ENCODE measurements at places on chromosomes 12 and 14.
A peak's percentile ranks its signal among the peaks of the same experiment; 100 is the strongest.

- no peaks in the 10 kb centered on the region for H3K27me3 ChIP-seq
- 0 out of 2 replicates have a peak overlapping the region, but pooled peaks have one; percentile 93 for H3K4me3 ChIP-seq
- H3K36me3 ChIP-seq: peaks cover 6% of the 10 kb centered on the region
- H3K27ac ChIP-seq: no peak overlapping the region
- no peak for DNase-seq
These were observed 1.7 kb downstream of the TUBA1A start for GRCh38 chr12:49187184-49187583.

DNA sequence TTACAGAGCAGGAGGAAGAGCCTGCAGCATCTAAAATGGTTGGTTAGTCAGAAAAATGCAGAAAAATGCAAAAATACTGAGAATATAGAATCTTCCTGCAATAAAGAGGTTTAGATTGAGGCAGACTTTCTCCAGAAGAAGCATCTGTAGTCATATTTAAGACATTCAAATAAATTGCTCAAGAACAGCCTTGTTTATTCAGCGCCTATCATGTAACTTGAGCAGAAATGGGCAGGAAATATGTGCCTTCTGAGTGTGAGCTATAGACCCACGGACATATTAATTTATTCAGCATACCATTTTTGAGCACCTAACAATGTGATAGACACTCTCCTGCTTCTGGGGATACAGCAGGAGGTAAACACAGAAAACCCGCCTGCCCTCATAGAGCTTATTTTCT lies 102.0 kb upstream of the HIF1A start:
- H3K27me3 ChIP-seq: no peaks in the 10 kb centered on the region
- no peak overlapping the region for H3K27ac ChIP-seq
- H3K36me3 ChIP-seq: no peaks in the 10 kb centered on the region
- no peak overlapping the region for H3K4me3 ChIP-seq
- no peaks in the 10 kb centered on the region for H3K4me1 ChIP-seq
- DNase-seq: no peak

GRCh38 chr12:26692407-26692806 lies 140.6 kb downstream of the ITPR2 start:
- peaks cover 6% of the 10 kb centered on the region for H3K36me3 ChIP-seq
- no peak for DNase-seq
- H3K4me3 ChIP-seq: no peak overlapping the region
- H3K4me1 ChIP-seq: peaks cover 5% of the 10 kb centered on the region
- H3K27ac ChIP-seq: no peak overlapping the region
- H3K27me3 ChIP-seq: no peaks in the 10 kb centered on the region

- H3K27me3 ChIP-seq: no peaks in the 10 kb centered on the region
- H3K4me1 ChIP-seq: no peaks in the 10 kb centered on the region
- H3K4me3 ChIP-seq: no peak overlapping the region
- no peak for DNase-seq
These were observed 975.1 kb downstream of the BCL11B start for GRCh38 chr14:98296895-98297294.

DNA sequence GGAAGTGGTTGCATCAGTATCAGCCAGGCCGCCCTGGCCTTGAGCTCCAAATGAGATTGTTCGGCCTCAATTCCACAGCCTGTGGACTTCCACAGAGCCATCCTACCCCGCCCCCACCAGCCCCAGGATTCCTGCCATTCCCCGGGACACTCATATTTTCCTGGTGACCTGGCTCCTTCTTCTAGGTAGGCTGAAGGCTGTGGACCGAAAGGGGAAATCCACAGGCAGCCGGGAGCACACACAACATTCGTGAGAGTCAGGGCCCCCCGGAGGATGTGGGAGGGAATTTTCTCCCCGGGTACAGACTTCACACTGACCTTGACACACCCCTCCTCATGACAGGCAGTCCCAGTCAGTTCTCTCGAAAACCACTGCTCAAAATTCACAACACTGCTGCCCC lies 39.9 kb downstream of the RIN3 start:
- H3K36me3 ChIP-seq: no peaks in the 10 kb centered on the region
- no peak overlapping the region for H3K4me3 ChIP-seq
- no peaks in the 10 kb centered on the region for H3K4me1 ChIP-seq
- no peak for DNase-seq
- H3K27me3 ChIP-seq: no peaks in the 10 kb centered on the region
- no peak overlapping the region for H3K27ac ChIP-seq

DNA sequence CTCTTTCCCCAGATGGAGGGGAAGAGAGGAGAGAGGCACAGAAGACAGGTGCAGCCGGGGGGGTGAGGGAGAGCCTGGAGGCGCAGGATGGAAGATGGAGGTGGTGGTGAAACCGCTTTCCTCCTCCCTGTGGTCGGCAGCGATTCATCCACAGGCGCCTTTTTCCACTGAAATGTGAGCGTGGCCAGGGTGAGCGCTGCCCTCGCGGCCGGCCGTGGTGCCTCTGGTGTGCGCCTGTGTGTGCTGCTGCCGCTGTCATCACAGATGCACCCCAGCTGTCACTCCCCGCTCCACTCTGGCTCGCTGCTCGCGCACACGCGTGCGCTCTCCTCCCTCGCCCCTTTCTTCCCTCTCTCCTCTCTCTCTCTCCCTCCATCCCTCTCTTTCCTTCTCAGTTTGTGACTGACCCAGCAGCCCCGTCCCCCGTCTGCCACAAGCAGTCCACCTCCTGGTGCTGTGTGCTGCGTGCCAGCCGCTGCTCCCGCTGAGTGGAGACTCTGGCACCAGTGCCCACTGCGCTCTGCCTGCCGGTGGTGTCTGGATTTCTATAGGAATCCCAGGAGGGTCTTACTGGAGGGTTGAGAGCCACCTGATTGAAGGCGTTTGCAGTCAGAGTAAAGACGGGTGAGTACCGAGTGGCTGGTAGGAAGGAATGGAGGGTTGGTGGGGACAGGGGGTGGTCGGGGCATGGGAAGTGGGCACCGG lies at the start of gene LRTM2:
Gene LRTM2 (plus strand): TSS at position 375 of the 705 bp plus-strand sequence. CDS start 7,584 bp downstream, outside the sequence.
- no peak within 1 kb of the TSS for H3K27ac ChIP-seq
- peaks cover 9% of the 10 kb centered on the region for H3K4me1 ChIP-seq
- peaks cover 32% of the 10 kb centered on the region for H3K27me3 ChIP-seq

GRCh38 chr12:26513363-26514043 lies 318.1 kb downstream of the SSPN start:
- no peak overlapping the region for H3K4me3 ChIP-seq
- peaks cover 2% of the 10 kb centered on the region for H3K4me1 ChIP-seq
- H3K27ac ChIP-seq: no peak overlapping the region
- no peak for DNase-seq
- no peaks in the 10 kb centered on the region for H3K36me3 ChIP-seq
- no peaks in the 10 kb centered on the region for H3K27me3 ChIP-seq

- H3K27ac ChIP-seq: no peak overlapping the region
- H3K4me3 ChIP-seq: no peak overlapping the region
- no peaks in the 10 kb centered on the region for H3K36me3 ChIP-seq
- peaks cover 4% of the 10 kb centered on the region for H3K4me1 ChIP-seq
- peaks cover 5% of the 10 kb centered on the region for H3K27me3 ChIP-seq
- no peak for DNase-seq
These were observed 2.8 kb upstream of the MARK3 start for GRCh38 chr14:103382376-103382775.

DNA sequence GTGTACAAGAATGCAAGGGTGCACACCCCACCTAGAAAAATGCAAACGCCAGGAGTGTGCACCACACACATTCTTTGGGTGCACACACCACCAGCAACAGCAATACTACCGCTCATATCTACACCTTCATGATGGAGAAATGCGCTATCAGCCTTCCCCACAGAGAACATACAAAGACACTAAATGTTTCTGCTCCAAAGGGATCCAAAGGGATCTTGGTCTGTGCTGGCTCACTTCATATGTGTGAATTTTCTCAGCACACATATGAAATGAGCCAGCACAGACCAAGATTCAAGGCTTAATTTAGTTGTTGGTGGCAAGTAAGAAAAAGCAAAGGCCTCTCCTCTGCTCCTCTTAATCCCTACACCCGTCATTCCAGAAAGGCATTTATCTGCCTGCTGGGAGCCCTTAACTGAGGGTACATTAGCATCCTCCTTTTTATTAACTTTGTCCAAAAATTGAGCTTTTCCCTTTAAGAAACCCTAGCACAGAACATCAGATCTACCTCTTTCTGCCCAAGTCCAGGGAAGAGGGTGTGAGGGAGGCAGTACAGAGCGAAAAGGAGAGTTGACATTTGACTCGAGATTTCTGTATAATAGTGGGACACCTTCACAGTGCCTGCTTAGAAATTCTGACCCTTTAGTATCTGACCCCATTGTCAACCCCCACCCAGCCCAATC lies 8.3 kb downstream of the BMP4 start:
- H3K4me3 ChIP-seq: no peak overlapping the region
- peaks cover 63% of the 10 kb centered on the region for H3K27me3 ChIP-seq
- no peaks in the 10 kb centered on the region for H3K36me3 ChIP-seq
- peaks cover 19% of the 10 kb centered on the region for H3K4me1 ChIP-seq

GRCh38 chr12:80681287-80681686 lies 26.1 kb upstream of the MYF6 start:
- H3K27ac ChIP-seq: no peak overlapping the region
- H3K4me1 ChIP-seq: no peaks in the 10 kb centered on the region

DNA sequence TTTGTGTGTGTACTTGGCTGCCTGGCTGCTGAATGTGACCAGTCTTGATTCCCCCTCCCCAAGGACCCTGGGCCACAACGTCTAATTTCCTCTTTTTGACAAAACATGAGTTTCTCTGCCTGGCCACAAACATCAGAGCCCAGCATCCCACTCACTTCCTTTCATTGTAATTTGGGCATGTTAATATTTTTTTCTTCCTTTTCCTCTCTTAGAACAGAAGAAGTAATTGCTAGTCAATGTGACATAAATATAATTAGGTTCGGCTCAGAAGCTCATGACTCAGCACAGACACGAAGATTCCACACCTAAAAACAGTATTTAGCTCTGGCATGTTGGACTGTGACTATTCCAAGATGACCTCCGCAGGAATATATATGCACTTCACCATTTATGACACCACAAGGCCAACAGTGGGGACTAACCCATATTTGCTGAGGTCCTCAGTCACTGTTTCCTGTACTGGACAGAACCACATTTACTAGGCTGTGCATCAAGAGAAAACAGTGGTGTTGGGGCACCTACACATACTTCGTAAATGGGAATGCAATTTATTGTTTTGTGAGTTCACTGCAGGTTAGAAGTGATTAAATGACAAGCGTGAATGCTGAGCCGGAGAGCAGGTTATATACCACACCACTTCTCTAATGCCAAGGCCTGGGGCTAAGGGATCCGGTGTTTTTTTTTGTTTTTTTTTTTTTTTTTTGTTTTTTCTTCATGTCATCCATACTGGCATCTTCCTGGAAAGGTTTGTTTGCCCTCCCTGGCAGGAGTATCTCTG lies 4.2 kb downstream of the GSG1 start:
- no peaks in the 10 kb centered on the region for H3K36me3 ChIP-seq
- H3K4me1 ChIP-seq: peaks cover 5% of the 10 kb centered on the region
- DNase-seq: no peak
- H3K4me3 ChIP-seq: no peak overlapping the region

DNA sequence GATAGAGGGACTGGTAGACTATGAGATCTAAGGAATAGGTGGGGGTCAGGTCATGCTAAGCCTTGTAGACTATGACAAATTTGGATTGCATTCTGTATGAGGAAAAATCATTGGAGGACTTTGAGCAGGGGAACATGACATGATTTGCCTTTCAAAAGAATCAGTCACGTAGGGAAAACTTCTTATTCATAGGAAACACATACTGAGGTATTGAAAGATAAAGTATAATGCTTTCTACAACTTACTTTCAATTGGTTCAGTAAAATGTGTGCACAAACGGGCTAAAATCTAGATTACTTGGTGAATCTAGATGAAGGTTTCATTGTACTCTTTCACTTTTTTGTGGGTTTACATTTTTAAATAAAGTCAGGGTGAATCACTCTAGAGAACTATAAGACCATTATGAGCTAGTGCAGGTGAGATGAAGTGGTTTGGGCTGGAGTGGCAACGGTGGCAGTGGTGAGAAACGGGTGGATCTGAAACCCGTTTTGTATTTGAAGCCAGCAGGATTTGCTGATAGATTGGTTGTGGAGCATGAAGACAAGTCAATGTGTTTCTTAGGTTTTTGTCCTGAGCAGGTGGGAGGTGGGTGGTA lies 6.7 kb downstream of the BBS10 start:
- H3K4me1 ChIP-seq: no peaks in the 10 kb centered on the region
- no peak overlapping the region for H3K27ac ChIP-seq
- DNase-seq: no peak
- H3K36me3 ChIP-seq: 0 out of 2 replicates have a peak, but pooled peaks cover 1% of the 10 kb centered on the region
- no peak overlapping the region for H3K4me3 ChIP-seq

Measured in H1 (cell line).